Effector memory CD4-positive, alpha-beta T cell (primary cell): ENCODE measurements at places on chromosomes 6 and 20.

DNA sequence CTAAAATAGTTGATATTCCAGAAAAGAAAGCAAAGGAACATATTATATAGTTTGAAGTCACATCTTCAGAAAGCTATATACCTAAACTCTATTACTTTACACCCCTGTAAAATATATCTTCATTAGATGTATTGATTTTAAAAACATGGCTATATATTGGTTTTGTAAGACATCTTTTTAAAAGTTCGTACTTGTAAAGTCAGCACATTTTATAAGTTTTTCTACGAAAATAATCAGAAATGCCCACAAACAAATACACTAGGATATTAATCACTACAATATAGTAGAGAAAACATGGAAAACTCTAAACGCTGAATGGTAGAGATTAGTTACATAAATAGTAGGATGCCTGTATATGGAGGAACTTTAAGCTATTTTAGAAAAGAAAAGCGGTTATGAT is 52.9 kb downstream of the RNF217 start:
- DNase-seq = no peak

DNA sequence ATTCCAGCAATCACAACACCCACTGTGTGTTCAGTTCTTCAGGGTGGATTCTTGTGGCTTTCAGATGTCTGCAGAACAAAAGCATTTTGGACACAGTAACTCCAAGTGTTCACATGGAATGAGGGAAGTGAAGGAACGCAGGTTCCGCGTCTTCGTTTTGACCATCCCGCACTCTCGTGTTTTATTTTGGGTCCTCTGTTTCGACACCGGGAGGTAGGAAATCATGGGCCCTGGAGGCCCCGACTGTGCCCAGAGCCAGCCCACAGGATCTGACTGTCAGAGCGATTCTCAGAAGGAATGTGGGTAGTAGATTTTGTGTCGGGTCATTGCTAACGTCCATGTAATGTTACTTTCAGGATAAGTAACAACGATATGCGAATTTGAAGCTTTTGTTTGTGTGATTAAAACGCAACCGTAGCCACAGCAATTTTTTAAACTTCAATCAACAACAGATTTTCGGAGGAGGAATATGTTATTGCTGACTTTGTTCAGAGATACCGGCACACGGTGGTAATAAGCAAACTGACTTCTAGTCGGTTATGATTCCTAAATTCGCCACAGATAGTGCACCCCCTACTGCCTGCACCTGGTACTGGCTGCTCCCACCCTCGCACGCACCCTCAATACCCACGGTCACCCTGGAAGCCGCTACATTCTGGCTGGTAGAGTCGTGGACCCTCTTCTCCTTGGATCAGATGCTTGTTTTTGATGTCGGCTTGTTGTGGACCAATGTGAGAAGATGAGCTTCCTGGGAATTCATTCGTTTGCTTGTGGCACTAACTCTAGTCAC is 10.5 kb downstream of the NPEPL1 start:
- DNase-seq = no peak

- no peak for DNase-seq
Measured at GRCh38 chr6:13304101-13304500, 24.2 kb downstream of the TBC1D7 start.

- DNase-seq = peak; percentile 65
Measured at GRCh38 chr6:111804627-111805235, 68.5 kb downstream of the FYN start.

DNA sequence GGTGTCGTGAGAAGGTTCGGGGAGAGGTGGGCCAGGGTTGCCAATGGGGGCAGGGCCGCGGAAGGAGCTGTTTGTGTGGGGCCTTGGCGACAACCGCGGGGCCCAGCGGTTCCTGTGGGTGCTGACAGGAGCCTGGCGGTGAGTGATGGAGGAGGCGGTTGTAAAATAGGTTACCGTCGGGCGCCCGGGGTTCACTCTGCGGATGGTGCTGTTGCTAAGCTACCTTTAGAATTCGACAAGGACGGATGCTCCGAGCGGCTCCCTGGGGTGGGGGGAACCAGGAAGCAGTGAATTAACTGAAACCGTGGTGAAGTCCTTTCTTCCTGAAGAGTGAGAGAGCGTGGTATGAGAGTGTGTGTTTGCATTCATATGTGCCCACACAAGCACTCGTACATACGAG is 61.7 kb downstream of the CDH22 start:
- no peak for DNase-seq

DNA sequence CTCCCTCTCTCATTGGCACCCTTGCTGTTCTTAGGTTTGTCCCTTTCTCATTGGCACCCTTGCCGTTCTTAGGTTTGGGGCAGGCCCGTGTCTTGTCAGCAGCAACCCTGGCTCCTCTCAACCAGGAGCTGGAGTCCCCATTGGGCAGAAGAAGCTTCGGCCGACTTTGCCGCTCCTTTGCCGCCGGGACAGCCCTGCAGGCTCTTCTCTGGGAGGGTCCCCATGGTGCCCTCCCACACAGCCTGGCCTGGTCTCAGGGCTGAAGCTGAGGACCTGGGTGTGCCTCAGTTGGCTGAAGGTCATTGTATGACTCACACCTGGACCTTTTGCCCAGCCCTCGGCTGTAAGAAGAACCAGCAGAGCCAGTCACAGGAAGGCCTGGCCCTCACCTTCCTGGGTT is 59.6 kb downstream of the PPP1R14C start:
- DNase-seq = no peak

DNA sequence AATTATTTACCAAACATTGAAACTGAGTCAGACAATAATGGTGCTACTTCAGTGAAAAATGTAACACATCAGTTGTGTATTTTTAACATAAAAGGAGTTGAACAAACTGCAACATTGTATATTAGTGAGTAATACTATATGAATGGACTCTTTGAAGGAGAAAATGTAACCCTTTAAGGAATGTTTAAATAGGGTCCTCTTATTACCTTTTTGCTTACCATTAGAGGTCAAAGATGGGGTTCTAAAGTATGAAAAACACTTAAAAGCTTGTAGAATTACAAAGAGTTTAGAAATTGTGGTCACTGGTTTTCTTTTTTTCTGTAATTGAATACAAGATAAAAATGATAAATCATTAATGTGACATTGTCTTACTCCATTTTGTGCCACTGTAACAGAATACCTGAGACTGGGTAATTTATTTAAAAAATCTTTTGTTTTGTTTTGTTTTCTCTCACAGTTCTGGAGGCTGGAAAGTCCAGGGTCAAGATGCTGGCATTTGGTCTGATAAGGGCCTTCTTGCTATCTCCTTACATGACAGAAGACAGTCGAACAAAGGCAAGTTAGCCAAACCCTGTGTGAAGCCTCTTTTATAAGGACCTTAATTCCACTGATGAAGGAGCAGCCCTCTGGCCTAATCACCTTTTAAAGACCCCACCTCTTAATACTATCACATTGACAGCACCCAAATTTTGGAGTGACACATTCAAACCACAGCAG is 43.2 kb downstream of the SESN1 start:
- DNase-seq = no peak

DNA sequence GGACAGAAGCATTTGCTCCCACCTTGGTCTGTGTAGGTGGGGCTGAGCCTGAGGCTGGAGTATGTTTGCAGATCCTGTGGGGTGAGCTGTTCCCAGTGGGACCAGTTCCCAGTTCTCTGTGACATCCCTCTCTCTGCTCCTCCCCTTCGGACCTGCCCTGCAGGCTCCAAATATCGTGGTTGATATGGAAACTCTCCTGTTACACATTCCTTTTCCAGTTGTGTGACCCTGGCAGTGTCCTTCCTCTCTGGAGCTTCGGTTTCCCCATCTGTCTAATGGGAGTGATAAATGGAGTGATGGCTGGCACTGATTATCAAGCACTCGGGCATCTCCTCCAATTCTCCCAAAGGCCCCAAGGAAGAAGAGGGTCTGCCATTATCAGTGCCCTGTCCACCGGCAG is 15.7 kb upstream of the TGM2 start:
- no peak for DNase-seq

DNA sequence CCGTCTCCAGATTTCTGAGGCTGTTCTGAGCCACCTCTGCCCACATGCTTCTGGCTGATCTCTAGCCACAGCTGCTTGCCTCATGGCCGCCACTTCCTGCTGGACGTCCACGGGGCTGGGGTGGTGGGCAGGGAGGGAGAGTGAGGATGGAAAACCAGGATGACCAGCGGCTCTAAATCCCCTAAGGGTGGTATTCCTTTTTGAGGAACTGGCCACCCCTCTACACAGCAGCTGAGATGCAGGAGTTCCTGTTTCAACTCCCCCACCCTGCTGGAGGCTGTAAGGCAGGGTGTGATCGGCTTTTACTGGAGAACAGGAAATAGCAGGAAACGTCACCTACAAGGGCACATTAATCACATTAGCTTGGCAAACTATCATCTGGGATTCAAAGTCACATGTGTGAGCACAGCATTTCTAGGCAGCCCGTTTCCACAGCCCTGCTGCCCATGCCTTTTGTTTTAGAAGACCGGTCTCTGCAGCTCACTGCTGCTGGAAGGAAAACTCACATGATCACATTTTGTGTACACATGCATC is 181.6 kb upstream of the ECI2 start:
- DNase-seq = no peak

GRCh38 chr20:37359836-37360235 is 13.9 kb downstream of the SRC start:
- DNase-seq = no peak

- DNase-seq = no peak
Measured at GRCh38 chr6:3918469-3918868, 69.3 kb downstream of the FAM50B start.

GRCh38 chr6:6631534-6632276 is 43.2 kb downstream of the LY86 start:
- DNase-seq = no peak

DNA sequence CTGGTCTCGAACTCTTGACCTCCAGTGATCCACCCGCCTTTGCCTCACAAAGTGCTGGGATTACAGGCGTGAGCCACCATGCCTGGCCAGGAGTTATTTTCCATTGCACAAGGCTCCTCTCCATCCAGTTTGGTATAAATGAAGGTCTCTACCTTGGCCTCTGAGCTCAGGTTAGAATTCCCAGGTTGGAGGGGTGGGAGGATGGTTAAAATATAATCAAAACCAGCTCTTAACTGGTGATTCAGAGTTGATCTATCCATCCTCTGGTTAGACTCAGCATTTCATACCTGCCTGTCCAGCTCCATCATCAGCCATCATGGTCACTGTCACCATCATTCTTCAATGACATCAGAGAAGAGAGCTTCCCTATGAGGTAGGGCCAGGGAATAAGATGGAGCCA is 2.6 kb upstream of the SLC22A7 start:
- no peak for DNase-seq
